ENCODE measurements at places on chromosomes 1 and 21.

GRCh38 chr1:151237678-151238466, 16.7 kb upstream of the PSMD4 start:
- DNase-seq, result no peak

DNA sequence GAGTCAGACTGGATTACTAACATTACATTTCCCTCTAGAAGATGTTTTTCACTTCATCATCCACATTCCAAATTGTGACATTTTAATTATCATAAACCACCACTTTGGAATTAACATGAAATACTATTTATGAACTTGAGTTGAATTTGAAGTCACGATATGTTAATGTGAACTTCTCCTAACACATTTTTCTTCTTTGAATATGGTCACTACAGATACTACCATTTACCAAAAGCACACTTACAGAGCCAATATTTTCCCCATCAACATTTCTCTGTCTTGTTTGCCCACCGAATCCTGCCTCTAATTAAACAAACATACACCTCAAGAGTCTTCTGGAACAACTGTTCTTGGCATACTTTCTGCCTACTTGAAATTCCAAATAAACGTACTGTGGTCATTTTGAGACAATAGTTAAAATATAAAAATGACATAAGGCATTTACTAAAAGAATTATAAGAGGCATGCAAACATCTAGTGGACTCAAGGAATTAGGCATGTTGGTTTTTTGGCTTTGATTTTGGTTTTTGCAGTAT, 177.4 kb downstream of the AKT3 start:
- DNase-seq, result no peak

DNA sequence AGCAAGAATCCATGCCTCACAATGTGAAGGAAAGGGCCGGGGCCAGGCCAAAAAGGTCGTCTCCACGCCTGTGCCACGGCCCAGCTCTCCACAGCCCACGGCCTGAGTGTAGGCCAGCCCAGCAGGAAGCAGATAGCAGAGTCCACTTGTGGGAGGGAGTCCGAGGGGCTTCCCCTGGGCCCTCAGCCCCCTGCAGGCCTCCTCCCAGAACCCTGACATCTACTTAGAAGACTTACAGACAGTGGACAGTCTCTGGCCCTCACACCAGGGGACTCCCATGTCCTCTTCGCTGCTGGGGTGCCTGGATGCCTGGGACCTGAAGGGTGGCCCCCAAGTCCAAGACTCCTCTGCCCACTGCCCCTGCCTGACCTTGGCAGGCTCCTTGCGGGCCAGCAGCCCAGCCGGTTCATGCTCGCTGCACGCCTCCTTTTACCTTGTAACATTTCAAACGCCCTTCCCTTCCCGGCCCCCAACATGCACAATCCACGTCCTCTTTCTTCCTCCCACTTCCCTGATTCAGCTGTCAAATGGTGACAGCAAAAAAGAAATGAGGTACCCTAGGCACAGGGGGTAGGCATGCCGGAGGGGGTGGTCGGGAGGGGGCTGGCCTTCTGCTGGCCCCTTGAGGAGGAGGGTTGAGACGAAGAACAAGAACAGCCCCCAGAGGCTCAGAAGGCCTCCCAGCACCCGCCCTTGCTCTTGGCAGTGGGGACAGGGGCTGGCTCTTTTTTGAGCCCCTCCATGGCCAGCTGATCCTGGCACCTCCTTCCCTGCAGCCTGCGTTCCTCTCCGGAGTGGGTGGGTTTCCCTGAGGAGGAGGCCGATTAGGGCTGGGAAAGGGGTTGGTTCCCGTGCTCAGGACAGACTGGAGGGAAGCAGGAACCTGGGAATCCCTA, 997 bp upstream of the PTPN7 start:
- DNase-seq, result no peak

GRCh38 chr1:115458426-115459114, 120.5 kb upstream of the NGF start:
- no peak for DNase-seq

- no peak for DNase-seq
Measured at GRCh38 chr21:29904359-29905282, 35.2 kb downstream of the GRIK1 start.

DNA sequence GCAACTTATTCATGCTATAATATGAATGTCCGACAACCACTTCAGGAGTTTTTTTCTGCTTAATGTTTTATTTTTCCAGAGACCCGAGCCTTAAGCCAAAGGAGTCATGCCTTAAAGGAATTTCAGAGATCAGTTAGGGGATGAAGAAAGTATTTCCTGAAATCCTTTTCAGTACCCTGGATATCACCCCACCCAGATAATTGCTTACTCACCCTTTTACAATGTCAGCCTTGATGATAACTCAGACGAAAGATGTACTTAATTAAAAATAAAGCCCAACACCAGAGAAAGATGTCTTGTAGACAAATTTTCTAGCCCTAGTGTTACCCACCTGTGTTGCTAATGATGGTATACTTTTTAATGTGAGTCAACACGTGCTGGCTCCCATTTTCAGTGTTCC, 124.1 kb downstream of the XCL2 start:
- DNase-seq, result no peak

DNA sequence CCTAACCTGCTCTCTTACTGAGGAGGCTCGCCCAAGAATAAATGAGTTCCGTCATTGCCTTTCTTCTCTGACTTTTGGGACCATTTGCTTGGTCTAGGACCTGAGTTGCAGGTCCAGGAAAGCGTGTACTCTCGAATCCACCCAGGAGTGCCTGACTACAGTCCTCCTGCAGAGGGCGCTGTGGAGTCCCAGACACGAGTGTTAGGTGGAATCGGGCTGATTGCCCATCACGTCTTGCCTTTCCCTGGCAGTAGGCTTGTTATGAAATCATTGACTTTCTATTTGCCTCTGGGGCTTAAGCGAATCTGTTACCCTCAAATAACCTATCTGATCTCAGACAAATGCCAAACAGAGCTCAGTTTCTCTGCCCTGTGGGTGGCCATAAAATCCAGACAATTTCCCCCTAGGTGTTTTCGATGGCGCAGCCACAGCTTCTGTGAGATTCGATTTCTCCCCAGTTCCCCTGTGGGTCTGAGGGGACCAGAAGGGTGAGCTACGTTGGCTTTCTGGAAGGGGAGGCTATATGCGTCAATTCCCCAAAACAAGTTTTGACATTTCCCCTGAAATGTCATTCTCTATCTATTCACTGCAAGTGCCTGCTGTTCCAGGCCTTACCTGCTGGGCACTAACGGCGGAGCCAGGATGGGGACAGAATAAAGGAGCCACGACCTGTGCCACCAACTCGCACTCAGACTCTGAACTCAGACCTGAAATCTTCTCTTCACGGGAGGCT, at the start of gene IL20:
Gene IL20 (plus strand): TSS at position 685 of the 733 bp plus-strand sequence. CDS start 230 bp downstream, outside the sequence.
- peak; percentile 68 for DNase-seq

DNA sequence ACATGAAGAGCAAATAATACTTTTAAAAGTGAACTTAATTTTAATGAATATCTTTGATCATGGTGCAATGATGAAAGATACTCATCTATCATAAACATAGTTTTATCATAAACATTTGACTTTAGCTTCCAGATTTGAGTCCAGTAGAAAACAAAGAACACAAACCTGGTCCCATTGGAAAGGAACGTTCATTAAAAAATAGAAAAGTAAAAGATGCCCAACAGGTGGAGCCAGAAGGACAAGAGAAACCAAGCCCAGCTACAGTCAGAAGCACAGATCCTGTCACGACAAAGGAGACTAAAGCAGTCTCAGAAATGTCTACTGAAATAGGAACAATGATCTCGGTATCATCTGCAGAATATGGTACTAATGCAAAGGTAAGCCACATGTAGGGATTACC, 55.6 kb upstream of the MYOCOS start:
- no peak for DNase-seq

- no peak for DNase-seq
Measured at GRCh38 chr21:37737507-37737906, 178.8 kb downstream of the KCNJ6 start.

- DNase-seq, result no peak
Measured at GRCh38 chr1:150302338-150302737, 8.7 kb downstream of the MRPS21 start.

- no peak for DNase-seq
Measured at GRCh38 chr1:242641461-242641860, 117.0 kb upstream of the PLD5 start.

GRCh38 chr21:23890652-23891051, 1716.6 kb downstream of the MRPL39 start:
- no peak for DNase-seq

- no peak for DNase-seq
Measured at GRCh38 chr1:18484721-18485120, 4.0 kb downstream of the KLHDC7A start.

DNA sequence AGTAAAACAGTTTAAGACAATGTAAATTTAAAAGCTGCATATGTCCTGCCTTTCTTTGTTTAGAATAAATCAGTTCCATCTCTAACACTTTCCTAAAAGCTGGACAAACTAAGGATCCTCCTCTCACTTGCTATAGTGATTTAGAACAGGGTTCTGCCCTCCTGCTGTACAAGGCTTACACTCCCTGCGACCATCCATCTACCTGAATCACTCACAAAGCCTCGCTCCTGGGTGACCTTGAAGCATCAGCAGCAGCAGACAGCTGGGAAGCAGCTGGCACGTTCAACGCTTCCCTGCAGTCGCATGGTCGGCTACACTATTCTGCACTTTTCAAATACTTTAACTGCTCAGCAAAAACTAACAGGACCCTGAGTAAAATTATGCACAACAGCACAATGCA, 128.0 kb downstream of the NTPCR start:
- no peak for DNase-seq

GRCh38 chr1:188022661-188023060, 1193.9 kb downstream of the PLA2G4A start:
- DNase-seq, result no peak

DNA sequence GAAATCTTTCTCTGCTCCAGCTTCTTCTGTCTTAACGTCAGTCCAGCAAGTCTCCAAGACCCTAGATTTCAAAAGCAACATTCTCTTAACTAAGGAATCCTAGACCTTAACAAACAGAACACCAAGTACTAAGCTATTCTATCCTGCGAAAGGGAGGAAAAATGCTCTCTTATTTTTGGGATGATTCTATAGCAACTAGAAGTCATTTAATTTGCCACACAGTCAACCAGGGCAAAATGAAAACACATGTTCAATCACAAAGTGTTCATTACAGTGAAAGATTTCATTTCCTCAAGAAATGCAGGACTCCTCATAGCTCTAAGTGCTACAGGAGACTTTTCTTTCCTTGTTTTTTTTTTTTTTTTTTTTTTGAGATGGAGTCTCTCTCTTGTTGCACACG, 36.2 kb upstream of the DOCK7 start:
- no peak for DNase-seq

DNA sequence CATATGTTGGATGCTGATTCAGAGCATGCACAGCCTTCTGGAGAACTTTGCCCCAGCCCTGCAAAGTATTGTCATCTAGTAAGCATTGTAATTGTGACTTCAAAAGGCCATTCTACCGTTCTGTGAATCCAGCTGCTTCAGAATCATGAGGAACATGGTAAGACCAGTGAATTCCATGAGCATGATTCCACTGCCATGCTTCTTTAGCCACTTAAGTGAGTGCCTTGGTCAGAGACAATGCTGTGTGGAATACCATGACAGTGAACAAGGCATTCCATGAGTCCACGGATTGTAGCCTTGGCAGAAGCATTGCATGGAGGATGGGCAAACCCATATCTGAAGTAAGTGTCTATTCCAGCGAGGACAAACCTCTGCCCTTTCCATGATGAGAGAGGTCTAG, 123.7 kb downstream of the S1PR1 start:
- DNase-seq, result no peak

DNA sequence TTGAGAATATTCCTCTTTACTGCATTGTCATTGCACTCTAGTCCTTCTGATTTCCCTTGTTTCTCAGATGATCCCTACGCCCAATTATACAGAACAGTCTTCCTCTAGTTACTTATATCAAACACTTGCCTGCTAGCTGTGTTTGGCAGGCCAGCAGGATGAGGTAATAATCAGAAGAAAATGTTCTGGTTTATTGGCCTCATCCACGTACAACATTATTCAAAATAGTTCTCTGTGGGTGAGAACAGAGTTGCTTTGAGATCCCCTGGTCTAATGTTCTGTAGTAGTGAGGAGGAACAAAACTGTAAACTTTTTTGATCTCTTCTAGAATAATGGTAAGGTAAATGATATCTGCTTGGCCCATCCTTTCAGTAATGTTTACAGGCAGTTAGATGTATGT, 22.3 kb upstream of the C1orf105 start:
- DNase-seq, result no peak

- no peak for DNase-seq
Measured at GRCh38 chr1:28845786-28846543, 34.0 kb downstream of the OPRD1 start.

DNA sequence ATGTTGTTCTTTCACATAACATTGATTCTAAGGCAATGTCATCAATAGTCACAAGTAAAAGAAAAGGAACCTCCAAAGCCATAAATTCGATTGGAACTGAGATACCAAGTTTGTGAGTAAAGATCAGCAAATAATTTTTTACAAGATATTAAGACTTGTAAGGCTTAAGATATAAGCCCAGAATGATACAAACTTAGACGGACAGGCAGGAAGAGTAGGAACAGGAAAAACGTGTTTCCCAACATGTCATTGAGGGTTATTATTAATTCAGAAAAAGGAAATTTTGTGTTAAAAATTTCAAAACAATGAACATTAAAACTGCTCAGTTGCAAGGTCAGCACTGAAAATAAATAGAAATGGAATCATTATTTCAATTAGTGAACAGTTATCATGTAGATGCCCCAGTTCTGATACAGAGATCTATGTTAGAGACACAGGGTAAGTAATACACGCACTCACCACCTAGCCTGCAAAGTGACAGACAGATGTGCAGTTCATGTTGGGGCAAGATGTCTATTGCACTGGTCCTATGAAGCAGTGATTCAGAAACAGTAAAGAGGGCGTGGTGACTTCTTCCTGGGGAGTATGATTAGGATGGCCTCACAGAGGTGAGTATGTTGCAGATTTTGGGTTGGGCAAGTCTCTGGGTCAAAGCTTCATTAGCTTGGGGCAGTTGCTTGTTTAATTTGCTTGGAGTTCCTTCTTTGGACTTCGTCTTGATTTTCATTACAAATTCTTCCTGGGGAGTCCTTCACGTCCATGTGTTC, 284.4 kb downstream of the SETD4 start:
- no peak for DNase-seq

DNA sequence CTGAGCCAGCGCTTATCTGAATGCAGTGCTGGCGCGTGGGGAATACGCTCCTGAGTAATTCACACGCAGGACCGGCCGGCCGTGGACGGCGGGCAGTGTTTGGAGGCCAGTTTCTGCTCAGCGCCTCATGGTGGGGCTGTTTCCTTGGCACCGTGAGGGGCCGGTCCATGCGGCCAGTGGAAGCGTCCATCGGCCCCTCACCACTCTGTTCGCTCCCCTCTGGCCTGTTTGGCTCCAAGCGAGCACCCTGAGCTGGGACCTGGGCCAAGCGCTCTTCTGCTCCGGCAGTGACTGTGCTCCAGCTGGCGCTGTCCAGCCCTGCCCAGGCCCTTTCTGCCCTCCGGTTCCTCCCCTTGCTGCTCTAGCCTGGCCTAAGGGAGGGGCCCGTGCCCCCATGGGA, 16.3 kb upstream of the PLCH2 start:
- DNase-seq, result no peak

Measured in stimulated activated naive B cell treated with anti-CD40 and anti-IgM and Interleukin-4, amounts not matched to agents 10 μg/mL and 1 μg/mL and 100 μg/mL, for 72 hours (primary cell).